ENCODE measurements at places on chromosomes 16 and 17.

GRCh38 chr17:61160204-61160603 lies 239.4 kb upstream of the TBX2 start:
- no peak for DNase-seq

DNA sequence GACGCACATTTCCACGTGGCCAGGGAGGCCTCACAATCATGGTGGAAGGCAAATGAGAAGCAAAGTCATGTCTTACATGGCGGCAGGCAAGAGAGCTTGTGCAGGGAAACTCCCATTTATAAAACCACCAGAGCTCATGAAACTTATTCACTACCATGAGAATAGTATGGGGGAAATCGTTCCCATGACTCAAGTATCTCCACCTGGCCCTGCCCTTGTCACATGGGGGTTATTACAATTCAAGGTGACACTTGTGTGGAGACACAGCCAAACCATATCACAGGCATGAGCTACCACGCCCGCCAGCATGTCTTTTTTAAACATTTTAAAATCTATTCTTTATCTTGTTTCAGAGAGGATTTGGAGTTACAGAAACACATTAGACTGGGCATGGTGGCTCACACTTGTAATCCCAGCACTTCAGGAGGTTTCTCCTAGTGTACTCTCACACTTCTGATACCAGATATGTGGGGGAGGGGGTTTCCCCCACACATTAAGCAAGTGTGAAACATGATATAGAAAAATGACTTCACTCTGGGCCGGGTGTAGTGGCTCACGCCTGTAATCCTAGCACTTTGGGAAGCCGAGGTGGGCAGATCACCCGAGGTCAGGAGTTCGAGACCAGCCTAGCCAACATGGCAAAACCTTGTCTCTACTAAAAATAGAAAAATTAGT lies 5.6 kb upstream of the ATMIN start:
- DNase-seq = no peak

DNA sequence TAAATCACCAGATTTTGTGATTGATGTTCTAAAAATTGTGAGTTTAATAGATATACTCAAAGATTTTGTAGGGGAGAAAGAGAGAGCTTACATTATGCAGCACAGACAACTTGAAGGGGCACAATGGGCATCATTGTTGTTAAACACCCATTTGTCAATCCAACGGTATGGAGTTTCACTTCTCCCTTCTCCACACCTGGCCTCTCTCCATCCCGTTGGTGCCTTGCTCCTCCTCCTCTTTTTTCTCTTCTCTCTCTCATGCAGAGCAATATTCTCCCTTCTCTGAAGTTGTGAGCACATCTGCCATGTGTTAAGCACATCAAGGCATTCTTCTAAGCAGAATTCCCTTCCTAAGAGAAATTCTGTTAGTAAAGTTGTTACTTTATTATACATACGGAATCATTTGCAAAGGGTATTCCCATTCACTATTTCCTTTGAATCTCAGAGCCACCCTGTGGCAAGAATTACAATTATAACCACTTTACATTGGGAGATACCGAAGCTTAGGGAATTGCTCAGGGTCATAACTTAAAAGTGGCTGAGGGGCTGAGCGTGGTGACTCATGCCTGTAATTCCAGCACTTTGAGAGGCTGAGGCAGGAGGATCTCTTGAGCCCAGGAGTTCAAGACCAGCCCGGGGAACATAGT lies 40.5 kb upstream of the SKAP1 start:
- no peak for DNase-seq

DNA sequence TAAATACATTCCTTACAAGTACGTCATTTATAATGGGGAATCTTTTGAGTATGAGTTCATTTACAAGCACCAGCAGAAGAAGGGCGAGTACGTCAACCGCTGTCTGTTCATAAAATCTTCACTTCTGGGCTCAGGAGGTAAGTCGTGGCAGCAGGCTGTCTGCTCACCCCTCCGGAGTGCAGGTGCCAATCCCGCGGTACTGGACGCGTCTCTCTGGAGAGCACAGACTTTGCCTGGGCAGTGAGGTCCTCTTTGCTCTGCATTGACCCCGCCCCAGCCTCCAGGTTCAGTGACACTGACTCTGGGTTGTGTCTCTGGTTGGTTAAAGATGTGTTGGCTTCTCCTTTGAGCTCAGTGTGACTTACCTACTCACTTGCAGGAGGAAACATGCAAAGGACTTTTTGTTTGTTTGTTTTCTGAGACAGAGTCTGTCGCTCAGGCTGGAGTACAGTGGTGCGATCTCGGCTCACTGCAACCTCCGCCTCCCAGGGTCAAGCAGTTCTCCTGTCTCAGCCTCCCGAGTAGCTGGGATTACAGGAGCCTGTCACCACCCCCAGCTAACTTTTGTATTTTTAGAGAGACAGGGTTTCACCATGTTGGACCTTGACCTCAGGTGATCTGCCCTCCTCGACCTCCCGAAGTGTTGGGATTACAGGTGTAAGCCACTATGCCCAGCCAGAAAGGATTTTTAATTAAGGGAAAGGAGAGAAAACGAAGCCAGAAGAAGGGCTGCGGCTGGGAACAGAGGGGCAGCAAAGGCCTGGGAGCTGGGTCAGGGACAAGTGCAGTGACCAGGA lies 31.2 kb downstream of the RNF213 start:
- no peak for DNase-seq

GRCh38 chr16:77801817-77802216 lies 13.5 kb downstream of the VAT1L start:
- no peak for DNase-seq

GRCh38 chr17:58703137-58703915 lies 10.9 kb downstream of the RAD51C start:
- DNase-seq = no peak

DNA sequence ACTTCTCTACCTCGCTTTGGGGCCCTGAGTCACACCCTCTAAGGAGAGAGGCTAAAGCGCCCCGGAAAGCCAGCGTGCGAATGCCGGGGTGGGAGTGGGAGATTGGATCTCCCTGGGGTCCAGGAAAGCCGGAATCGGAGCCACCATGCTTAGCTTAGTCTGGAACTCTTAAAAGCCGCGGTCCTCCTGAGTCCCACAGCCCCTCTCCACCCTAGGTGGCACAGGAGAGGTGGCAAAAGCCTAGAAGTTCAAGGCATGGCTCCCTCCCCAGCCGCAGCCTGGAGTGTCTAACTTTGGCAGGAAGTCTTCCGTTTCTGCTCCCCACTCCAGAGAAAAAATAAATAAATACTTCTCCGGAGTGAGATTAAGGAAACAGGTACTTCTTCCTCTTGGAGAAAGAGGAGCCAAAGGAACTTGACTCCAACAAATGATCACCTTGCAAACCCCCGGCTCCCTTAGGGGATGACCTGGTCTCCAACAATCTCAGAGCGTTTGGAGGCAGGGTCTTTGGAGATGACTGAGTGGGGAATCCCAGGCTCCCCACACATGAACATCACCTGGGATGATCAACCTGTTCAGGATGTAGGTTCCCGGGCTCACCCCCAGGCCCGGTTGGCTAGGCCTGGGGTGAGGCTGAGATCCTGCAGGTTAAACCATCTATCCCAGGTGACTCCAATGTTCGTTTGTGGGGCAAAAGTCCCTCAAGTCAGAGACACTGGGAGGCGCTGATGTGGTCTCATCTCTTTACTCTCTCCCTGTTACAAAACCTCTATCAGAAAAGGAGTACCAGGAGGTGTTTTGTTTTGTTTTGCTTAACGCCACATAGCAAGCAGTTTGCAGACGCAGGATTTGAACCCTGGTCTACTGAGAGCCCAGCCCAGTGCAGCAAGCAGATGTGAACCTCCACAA lies 2.9 kb downstream of the CIITA start:
- DNase-seq = no peak

GRCh38 chr16:7887316-7887715 lies 554.7 kb downstream of the RBFOX1 start:
- DNase-seq = no peak

DNA sequence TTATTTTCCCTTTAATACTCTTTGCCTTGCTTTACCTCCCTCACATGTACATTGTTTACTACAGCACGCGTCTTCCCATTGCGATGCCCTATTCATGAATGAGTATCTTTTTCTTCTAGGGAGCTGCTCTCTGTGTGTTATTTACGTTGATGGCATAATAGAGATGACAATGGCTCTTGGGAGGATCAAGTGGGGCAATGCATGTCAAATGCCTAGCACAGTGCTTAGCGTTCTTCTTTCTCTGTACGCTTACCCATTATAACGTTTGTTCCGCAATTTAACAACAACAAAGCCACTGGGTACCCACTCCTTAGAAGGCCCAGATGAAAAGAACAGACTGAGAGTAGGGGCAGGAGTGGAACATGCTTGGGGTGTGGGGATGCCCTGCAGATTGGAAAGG lies 271.6 kb upstream of the TNRC6C start:
- DNase-seq = no peak

- no peak for DNase-seq
Observed at GRCh38 chr16:20214401-20214800, 112.9 kb downstream of the GP2 start.

DNA sequence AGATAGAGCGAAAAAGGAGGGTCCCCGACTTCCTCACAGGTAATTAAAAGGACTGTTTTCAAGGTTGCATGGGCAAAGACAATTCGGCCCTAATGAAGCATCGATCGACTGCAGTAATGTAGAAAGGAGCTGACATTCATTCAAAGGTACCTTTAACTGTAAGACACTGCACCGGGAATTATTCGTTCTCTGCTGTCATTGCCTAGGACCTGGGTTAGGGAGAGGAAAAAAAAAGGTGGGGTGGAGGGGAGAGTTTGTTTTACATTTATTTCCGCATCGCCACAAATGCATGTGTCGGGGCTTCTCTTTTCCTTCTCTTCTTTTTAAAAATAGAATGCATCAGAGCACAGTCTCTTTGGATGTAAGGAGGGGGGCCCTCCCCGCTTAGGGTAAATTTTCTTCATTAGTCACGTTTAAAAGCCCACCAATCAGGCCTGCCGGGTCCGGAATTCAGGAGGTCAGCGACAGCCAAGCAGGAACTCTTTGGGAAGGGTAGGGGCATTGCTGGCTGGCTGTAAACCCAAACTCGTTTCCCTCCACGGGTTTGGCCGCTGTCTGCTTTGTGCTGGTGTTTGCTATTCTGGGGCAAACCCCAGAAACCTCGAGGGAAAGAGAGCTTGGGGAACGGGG lies 496.2 kb upstream of the ZFHX3 start:
- no peak for DNase-seq

DNA sequence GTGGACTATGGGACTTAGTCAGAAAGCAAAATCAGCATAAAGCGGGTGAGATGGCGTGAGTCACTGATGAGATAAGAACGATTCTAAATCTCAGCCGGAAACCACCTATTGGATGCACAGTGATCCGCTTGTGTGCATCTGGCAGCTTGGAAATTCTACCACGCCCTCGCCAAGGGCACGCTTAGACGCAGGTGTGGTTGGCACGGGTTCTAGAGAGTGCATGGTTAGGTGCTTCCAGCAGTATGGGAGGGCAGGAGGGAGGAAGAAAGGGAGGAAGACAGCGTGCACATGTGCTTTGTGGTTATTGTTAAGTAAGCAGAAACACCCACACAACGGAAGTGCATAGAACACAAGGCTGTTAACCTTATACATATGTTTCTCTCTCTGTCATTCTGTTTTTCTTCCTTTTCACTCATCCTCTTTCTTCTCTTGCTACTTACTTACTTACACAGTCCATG lies 374.0 kb upstream of the ASIC2 start:
- no peak for DNase-seq

GRCh38 chr16:1631931-1632637 lies 19.9 kb downstream of the CRAMP1 start:
- DNase-seq = no peak

DNA sequence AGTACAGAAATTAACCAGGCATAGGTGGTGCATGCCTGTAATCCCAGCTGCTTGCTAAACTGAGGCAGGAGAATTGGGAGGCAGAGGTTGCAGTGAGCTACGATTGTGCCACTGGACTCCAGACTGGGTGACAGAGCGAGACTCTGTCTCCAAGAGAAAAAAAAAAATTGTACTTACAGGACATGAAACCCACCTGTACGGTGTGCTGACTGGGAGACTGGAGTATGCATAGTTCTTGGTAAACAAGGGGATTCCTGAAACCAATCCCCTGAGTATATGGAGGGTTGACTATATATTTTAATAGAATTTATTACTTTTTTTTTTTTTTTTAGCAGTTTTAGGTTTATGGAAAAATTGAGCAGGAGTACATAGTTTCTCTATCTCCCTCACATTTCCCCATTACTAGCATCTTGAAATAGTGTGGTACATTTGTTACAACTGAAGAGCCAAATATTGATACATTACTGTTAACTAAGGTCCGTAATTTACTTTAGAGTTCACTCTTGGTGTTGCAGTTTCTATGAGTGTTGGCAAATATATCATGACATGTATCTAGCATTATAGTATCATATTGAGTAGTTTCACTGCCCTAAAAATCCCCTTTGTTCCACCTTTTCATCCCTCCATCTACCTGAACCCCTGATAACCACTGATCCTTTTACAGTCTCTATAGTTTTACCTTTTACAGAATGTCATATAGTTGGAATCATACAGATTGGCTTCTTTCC lies 19.3 kb downstream of the TENT4B start:
- DNase-seq = no peak

GRCh38 chr17:45241328-45242028 lies 19.8 kb downstream of the FMNL1 start:
- DNase-seq = no peak

- no peak for DNase-seq
Observed at GRCh38 chr17:46949291-46950174, 26.6 kb downstream of the GOSR2 start.

GRCh38 chr16:11224096-11224893 lies 31.7 kb downstream of the SOCS1 start:
- DNase-seq = peak; percentile 24

DNA sequence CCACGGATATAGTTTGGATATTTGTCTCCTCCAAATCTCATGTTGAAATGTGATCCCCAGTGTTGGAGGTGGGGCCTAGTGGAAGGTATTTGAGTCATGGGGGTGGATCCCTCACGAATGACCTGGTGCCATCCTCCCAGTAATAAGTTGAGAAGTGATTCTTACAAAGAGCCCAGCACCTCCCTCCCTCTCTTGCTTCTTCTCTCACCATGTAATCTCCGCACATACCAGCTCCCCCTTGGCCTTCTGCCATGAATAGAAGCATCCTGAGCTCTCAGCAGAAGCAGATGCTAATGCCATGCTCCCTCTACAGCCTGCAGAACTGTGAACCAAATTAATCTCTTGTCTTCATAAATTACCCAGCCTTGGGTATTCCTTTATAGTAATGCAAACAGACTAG lies 41.9 kb upstream of the RBBP6 start:
- DNase-seq = no peak

- peak; percentile 81 for DNase-seq
Observed at GRCh38 chr17:66191593-66192377, at the start of gene CEP112. Gene CEP112, minus strand, starts transcription at chr17:66192133.

All from activated CD4-positive, alpha-beta T cell treated with anti-CD3 and anti-CD28 coated beads for 1 hour (primary cell).